ENCODE measurements at places on chromosomes 16 and 17.

- no peak for DNase-seq
Observed at GRCh38 chr17:28705074-28705659, 6.5 kb downstream of the PROCA1 start.

GRCh38 chr16:31532120-31532519 lies 4.4 kb downstream of the AHSP start:
- no peak for DNase-seq

DNA sequence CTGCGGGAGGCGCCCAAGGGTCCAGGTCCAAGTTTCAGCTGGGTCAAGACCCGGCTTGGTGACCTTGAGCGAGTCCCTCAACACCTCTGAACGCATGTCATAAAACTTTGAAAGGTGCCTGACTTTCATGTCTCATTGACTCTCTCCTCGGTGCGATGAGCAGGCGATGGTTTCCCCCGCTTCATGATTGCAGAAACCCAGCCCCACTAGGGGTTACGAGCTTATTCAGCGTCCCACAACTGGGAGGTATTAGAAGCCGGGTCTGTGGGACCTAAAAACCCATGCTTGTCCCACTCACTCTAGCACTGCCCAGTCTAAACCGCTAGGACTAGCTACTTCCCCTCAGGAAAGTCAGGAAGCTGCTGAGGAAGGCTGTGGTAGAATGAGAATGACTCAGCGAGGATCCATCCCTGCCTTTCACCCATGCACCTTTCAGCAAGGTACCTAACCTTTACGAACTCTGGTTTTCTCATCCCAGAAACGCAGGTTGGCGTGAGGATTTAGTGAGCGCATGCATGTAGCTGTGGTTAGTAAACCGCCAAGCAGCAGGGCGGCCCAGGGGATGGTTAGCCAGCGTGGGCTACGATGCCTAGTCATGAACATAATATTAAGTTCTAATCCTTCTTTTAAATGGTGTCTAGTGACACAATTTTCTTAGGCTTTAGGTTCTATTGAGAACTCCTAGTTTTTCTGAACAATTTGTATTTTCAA lies 26.2 kb upstream of the RFFL start:
- peak; percentile 18 for DNase-seq

- peak; percentile 42 for DNase-seq
Observed at GRCh38 chr17:83195330-83196023, 116.1 kb downstream of the METRNL start.

GRCh38 chr17:63974594-63975192 lies 2.0 kb upstream of the SCN4A start:
- no peak for DNase-seq

DNA sequence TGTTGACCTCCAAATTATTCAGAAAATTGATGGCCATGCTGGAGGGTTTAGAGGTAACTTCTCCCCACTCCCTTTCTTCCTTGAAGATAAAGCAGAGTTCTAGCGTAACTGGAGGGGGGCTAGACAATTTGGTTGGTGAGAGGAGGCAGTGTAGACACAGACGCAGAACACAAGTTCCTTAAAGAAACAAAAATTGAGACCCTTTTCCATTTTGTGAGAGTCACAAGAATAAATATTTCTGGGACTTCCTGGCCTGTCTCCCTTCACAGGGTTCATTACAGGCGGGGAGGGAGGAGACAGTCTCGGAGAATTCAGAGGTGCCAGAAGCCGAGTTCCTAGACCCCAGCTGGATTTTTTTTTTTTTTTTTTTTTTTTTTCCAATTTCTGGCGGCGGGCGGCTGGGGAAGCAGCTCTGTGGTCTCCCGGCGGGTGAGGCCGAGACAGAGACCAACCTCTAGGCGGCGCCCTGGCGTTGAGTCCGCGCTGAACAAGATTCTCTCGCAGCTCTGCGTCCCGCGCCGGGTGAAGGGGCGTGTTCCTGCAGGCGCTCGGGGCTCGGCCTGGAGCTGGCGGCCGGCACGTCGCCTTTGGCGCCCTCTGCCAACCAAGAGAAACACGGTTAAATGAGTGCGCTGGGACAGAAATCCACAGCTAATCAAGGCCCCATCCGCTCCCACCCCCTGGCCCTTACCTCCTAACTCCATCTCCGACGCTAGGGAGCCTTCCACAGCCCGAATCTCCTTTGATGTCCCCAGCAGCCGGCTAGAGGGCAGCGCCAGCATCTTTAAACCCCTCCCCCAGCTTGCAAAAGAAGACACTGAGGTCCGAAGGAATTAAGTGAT lies 10.2 kb upstream of the HOXB9 start:
- DNase-seq, result peak; percentile 49

DNA sequence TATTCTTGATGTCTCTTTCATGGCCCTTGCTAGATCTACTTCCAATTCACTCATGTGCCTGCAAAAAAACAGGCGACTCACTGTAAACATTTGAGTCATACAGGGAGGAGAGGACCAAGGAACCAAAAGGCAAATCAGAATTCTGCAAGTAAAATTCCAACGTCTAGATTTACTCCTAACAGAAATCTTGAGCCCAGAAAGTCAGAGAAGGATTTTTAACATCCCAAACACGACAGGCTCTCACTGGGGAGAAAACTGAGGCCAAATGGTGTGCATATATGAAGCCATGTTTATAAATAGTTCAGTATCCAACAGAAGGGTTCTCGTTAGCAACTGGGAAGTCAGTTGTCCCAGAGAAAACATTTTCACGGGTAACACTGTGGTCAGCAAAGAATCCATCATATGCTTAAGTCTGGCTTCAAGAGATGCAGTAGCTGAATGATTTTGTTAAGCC lies 40.1 kb downstream of the LITAF start:
- no peak for DNase-seq

DNA sequence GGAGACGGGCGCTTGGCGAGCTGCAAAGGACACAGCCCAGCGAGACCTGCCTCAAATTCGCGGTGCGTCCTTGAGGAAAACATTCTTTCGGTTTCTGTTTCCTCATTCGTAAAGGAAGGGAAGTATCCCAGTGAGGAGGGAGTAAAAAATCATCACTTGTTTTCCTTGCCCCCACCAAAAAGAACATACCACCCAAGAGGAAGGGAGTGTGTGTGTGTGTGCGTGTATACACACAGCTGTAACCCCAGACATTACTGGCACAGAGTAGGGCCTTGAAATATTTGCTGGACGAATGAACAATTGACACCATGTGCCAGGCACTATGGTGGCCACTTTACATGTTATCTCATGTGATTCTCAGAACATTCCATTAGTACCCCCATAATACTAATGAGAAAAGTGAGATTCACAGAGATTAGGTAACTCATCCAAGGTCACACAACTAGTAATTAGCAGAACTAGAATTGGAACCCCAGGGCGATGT lies 1.9 kb upstream of the MATCAP1 start:
- no peak for DNase-seq

DNA sequence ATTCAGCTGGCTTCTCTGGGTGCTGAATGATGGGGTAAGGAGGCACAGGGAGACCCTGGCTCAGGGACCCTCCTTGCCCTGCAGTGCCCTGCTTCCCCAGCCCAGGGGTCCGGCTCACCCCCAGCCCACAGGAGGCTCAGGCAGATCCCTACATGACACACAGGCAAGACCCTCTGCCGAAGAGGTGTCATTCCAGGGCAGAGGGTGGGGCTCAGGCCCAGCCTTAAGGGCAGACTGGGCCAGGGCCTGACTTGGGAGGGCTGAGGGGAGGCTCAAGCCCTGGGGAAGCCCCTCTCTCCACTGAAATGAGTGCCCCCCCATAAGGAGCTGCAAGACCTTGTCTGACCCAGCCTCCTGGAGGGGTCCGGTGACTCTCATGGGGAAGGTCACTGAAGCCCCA lies 30.3 kb upstream of the KSR1 start:
- DNase-seq, result no peak

DNA sequence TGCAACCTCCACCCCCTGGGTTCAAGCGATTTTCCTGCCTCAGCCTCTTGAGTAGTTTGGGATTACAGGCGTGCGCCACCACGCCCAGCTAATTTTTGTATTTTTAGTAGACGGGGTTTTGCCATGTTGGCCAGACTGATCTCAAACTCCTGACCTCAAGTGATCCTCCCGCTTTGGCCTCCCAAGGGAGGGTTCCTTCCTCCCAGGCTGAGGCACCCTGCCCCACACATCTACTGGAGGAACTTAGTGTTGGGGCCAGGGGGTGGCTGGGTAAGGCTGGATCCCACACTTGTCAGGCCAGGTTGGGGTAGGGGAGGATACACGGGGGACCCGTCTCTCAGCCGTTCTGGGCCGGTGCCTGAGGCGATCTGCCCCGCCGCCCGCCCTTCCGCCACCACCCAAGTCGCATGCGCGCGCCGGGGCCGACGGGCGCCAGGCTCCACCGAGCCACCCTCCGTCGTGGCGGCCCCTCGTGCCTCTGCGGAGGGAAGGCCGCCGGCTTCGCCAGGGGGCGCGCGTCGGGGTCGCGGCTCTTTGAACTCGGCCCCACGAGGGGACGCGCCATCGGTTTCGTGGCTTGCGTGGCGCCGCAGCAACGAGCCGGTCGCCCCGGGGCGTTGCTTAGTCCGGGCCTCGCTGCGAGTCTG lies 15.9 kb downstream of the GRB7 start:
- no peak for DNase-seq

DNA sequence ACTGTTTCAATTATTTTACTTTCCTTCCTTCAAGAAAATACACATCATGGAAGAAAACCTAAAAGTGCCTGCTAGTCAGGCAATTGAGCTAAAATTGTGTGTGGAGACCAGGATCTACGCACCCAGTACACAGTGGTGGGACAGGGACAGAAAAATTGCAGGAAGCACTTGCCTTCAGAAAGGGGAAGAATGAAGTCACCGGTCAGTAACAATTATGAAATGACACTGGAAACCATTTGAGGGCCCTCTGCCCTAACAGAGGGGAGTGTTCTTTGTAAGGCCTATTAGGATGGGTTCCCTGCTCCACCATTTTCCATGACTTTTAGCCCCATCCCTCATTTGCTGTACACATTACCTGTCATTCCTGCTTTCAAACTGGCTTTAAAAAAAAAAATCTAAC lies 4.5 kb upstream of the PHAF1 start:
- DNase-seq, result no peak

DNA sequence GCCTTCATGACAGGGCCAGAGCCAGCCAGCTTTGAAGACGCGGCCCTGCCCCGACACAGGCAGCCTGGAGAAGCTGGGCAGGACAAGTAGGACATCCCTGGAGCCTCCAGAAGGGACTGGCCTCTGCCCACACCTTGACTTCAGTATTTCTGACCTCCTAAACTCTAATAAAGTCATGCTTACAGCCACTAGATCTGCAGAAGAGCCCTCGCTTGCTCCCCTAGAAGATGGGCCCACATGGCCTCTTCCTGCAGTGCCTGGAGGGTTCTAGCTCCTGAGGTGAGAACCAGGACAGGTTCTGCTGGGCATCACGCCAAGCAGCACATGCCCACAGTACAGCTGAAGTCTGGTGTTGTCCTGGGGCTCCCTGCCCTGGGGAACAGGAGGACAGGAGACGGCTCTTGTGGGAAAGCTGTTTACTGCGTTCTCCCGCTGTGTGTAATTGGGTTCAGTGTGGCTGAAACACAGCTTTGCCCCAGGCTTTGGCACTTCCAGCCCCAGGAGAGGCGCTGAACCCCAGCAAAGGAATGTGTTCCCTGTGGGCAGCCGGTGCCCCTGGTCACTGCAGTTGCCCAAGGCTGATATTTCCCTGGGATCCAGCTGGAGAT lies 2.6 kb downstream of the APRT start:
- no peak for DNase-seq

DNA sequence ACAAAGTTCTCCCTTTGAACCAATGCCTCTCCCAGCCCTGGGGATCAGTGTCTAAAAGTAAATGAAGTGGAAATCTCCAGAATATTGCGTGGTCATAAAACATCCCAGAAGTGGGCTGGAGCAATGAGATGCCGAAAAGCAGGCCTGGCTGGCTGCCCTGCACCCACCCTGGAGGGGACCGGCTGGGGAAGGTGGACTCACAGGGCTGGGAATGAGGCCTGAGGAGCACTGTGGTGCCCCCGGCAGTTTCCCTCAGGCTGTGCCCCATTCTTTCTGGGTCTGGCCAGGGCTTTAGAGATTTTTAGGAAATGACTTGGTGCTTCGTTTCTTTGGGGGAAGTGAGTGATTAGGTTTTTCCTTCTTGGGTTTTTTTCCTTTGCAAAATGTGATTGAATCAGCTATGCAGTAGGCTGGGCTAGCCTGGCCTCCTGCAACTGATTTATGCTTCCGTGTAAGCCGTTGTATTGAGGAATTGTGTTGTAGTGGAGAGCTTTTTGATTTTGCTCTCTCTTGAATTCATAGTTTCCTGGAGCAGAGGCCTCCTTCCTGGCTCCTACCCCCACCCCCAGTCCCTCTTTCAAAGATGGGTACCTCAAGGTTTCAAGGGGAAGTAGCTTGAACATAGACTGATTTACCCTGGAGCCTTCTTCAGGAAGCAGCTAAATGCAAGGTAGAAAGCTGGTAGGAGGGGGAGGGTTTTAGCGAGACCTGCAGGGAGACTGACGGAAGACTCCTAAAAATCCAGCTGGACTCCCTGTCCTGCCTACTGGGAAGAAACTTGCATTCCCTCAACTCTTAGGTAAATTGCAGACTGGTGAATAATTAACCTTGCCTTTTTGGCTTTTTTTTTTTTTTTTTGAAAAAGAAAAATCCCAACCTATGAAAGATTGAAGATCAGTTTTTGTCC lies 170.2 kb downstream of the RAB11FIP4 start:
- DNase-seq, result no peak

- DNase-seq, result no peak
Observed at GRCh38 chr16:66150698-66151482, 215.6 kb upstream of the CDH5 start.

DNA sequence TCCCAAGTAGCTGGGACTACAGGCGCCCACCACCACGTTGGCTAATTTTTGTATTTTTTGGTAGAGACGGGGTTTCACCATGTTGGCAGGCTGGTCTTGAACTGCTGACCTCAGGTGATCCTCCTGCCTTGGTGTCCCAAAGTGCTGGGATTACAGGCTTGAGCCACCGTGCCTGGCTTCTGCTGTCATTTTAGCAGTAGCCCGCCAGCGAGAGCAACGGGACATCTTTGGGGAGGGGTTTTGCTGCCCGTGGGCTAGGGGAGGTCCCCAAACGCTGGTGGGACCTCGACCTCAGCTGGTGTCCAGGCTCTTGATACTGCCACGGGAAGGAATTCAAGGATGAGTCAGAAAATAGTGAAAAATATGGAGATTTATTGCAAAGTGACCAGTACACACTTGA lies 108.1 kb upstream of the CACNG5 start:
- no peak for DNase-seq

- DNase-seq, result no peak
Observed at GRCh38 chr16:73018821-73019456, 29.0 kb downstream of the ZFHX3 start.

- no peak for DNase-seq
Observed at GRCh38 chr16:30366511-30366910, 3.8 kb downstream of the TBC1D10B start.

- DNase-seq, result no peak
Observed at GRCh38 chr17:66677201-66677981, 157.5 kb upstream of the CACNG5 start.

- DNase-seq, result peak; percentile 36
Observed at GRCh38 chr16:86016201-86016965, 117.4 kb downstream of the IRF8 start.
